ENCODE measurements at places on chromosomes 12 and 14.
A peak's percentile ranks its signal among the peaks of the same experiment; 100 is the strongest.

GRCh38 chr14:94654071-94654861 is 42.1 kb downstream of the SERPINA3 start:
- no peak for DNase-seq

DNA sequence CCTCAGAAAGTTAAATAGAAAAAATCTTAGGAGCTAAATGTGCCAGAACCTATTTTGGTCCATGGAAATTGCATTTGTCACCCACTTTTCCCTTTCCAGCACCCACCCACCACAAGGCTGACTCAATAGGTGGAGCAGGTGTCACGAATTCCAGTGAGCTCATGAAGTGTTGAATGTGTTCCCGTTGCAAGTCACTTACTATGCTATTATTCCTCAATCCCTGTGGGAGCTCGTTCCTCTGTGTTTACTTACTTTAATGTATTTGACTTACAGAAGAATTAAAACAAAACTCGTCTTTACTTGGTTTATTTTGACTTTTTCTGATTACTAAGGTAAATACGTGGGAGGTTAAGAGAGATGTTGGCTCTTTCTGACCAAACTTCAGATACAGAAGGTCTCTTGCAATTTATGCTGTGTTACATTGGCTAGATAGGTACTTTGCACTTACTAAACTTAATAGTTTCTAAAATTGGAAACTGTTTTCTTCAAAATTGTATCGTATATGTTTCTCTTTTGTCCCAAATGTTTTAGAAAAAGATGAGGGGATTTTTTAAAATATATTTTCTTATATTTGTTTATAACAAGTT is 269.4 kb upstream of the NOVA1 start:
- DNase-seq, result no peak

GRCh38 chr12:4307593-4308333 is 13.2 kb upstream of the TIGAR start:
- peak; percentile 87 for DNase-seq

GRCh38 chr12:82740129-82741000 is 53.7 kb downstream of the TMTC2 start:
- no peak for DNase-seq

- no peak for DNase-seq
These were observed 109.6 kb downstream of the STXBP6 start for GRCh38 chr14:24940213-24940783.

GRCh38 chr12:112111931-112112330 is 3.3 kb upstream of the NAA25 start:
- DNase-seq, result no peak

DNA sequence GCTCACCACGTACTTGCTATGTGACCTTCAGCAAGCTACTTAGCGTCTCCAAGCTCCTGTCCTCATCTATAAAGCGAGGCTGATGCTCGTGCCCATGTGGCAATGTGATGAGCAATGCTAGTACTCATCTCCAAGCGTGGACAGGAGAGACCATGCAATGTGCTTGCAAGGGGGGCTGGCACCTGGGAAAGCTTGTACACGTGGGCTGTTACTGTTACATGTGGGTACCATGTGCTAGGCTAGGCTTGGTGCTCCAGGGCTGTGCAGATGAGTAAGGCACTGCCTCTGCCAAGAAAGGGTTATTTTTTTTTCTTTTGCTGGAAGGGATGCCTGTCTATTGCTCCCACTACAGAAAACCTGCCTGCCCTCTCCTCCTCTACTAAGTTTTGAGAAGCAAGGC is 46.6 kb downstream of the TSPAN11 start:
- no peak for DNase-seq

- no peak for DNase-seq
These were observed 10.5 kb upstream of the STAC3 start for GRCh38 chr12:57261428-57261865.

- no peak for DNase-seq
These were observed 11.3 kb upstream of the LTA4H start for GRCh38 chr12:96046543-96047228.

GRCh38 chr12:60211244-60211643 is 615.4 kb downstream of the SLC16A7 start:
- no peak for DNase-seq

GRCh38 chr12:100356644-100357223 is at the start of gene SLC17A8:
TSS of gene SLC17A8 (plus strand) at chr12:100357074. CDS start at chr12:100357392, 318 bp downstream.
- no peak for DNase-seq

DNA sequence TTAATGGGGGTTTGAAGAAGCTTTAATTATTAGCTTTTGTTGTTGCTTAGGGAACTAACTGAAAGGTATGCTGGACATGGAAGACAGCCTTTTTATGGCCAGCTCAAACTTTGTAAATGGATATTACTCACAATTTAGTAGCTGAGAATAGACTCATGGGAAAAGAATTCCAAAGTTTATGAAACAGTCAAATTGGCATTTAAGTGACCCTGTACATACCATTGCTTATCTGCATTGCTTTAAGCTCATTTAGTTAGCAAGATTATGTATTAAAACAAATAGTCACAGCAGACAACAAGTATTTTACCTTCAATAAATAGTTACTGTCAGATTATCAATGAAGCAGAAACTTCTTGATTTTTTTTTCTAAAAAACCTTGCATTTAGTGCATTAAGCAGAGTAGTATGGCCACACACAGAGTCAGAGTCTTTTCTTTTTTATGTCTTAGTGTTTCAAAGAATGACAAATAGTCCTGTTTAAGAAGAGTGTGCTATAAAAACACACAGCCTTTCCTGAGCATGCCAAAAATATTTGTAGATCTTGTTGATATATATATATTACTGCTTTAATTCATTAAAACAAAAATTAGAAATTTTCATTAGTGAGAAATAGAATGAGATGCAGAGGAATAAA is 102.2 kb downstream of the TTC6 start:
- DNase-seq, result no peak

DNA sequence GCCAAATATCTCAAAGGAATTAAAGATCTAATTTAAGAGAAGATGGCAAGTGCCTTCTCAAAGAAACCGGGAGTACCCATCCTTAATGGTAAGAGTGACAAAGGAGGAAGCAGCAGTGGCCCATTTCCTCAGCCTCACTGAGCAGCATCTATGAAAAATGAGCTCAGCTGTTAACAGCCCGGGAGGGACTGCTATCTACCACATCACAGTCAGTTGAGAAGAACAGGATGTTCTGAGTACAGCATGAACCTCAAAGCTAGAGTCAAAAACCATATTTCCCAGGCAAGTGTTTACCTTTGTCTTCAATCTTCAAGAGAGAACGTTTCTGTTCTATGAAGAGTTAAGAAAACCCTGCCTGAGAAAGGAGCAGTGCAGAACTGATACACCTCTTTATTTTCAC is 115.0 kb downstream of the BTG1 start:
- no peak for DNase-seq

- no peak for DNase-seq
These were observed 51.3 kb downstream of the MON2 start for GRCh38 chr12:62517887-62518286.

DNA sequence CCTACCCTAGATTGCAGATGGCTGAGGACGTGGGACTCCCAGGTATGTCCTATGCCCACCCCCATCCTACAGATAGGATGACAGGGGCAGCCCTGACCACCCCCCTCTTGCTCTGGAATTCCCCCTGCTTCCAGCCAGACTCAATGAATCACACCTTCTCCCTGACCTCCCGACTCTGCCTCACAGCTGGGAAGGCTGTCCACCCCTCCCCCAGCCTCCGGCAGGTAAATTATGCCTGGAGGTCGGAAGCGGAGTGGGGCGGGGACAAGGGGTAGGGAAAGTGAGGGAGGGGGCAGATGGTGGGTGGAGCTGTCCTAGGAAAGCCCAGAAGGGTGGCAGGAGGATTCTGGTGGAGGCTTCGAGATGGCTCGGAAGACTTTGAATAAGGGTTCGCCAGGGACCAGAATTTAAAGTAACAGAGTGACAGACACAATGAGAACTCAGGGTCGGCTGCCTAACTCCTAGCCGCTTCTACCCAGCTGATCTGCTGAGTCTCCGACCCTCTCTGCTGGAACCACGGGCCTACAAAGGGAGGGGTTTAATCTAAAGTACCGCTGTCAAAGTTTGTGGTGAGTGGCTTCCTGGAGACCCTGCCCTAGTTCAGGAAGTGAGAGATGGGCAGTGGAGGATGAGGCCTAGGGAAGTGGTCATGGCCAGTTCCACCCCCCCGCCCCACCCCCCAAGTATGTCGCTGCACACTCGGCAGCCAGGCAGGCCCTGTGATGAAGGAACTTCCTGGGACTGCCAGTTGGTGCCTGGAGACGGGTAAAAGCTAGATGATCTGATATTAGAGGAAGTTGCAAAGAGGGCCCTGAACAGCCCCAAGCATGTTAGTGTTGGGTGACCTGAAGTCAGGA is 4.2 kb downstream of the PLEKHG3 start:
- no peak for DNase-seq

DNA sequence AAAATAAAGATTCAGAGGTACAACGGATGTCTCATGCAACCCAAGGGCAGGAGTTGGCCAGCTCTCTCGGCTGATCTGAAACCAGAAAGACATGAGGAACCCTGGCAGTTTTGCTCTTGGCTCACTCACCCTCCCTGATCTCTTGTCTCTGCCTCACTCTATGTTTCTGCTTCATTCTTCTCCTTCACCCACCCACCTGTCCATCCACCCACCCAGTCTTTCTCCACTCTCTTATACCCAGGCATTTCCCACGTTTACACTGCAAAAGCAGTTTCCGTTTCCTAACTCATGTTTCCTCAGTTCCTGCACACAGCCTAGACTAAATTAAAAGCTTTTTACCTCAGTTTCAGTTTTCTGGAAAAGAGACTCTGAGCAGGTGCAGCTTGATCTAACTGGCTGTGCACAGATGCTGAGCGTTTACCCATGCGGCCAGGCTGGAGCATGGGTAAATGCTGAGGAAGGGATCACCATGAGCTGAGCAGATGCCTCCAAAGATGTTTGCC is 157.6 kb downstream of the PRKCH start:
- DNase-seq, result no peak

DNA sequence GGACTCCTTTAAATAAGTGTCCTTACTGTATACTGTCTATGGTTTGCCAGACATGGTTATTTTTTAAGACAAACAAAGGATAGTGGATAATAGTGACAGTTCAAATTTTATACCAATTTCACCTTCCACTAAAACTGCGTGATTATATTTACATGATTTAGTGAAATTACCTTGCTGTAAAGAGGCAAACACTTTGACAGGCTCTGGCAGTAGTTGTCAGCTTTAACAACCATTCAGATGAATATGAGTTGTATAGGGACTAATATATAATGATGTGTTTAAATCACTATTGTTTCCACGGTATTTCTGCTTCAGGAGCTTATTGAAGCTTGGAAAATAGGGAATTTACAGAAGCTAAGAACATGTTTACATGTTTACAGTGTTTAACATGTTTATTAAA is 1364.0 kb downstream of the FSCB start:
- DNase-seq, result no peak

GRCh38 chr14:83047059-83047830 is 1513.6 kb upstream of the SEL1L start:
- DNase-seq, result no peak

DNA sequence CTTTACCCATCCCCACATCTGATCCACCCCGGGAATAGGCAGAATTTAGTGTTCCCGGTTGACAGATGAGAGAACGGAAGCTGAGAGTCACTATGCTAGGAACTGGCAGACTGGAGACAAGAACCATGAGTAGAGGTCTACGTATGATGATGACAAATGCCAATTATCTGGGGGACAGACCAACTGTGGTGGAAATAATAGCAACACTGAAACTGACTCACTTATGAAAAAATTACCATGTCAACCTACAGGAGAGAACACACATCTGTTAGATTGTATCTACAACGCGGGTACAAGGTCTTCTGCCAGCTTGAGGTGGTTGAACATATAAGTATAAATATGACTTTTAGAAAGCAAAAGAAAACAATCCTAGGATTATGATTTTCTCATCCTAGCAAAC is 15.4 kb upstream of the SELPLG start:
- DNase-seq, result no peak

DNA sequence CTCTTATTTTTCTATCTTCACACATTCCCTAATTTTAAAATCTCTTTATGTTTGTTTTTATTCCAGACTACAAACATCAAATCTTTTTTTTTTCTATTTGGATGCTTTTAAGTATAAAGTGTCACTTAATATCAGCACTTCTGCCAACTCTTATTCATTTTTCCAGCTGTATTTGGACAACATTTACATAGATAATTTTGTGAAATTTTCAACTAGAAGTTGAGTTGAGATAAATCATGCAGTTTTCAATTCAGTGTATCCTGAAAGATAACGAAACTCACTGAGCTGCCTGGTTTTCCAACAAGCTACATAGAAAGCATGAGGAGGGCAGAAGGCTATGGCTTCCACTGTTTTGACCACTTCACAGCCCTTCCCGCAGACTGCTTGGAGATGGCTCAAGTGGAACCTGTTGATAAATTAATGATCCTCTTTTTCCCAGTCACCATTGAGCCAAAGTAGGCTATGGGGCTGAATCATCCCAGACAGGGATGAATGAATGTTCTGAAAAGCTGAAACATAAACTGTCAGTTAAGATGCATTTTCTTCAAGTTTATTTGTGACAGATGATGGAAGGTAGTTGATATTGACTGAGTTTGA is 213.9 kb downstream of the RAD51B start:
- DNase-seq, result no peak

DNA sequence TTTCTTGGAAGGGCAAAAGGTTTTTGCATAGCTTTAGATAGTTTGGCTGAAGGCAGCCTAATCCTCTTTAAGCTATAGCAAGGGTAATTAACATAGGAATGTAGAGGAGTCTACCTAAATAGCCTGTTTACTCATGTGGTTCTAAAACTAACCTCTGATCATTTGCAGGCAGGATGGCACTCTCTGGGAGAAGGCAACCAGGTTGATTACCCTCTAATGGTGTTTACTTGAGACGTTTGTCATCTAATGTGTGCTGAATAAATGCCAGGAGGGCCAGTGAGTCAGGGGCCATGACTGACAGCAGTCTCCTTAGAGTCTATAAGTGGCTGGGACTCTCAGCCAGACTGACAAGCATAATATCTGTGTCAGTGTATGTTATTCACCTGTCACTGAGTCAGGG is 286.4 kb downstream of the PCNX1 start:
- peak; percentile 89 for DNase-seq

DNA sequence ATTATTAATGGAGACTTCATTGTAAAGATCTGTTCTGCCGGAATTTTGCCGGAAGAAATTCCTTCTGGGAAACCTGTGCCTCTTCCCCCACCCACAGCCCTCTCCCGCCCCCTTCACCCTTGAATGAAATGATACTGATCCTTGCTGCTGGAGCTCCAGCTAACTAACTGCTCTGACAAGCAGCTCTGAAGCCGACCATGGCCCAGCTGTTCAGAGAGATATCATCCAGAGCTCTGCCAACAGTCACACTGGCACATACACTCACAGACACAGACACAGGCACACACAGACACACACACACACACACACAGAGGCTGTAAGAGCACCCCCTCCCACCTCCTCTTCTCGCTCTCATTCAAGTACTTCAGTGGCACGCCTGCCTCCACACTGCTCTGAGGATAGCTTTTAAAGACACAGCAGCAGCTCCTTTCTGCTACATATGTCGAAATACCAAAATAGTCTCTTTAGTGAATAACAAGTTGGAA is 88.6 kb downstream of the R3HDM2 start:
- DNase-seq, result no peak

- no peak for DNase-seq
These were observed 122.9 kb downstream of the PRKCH start for GRCh38 chr14:61444215-61444768.

Data from HAP-1 (cell line).